Mesenchymal stem cell (in vitro differentiated cells and primary cell): ENCODE measurements at places on chromosomes 16 and 17.

DNA sequence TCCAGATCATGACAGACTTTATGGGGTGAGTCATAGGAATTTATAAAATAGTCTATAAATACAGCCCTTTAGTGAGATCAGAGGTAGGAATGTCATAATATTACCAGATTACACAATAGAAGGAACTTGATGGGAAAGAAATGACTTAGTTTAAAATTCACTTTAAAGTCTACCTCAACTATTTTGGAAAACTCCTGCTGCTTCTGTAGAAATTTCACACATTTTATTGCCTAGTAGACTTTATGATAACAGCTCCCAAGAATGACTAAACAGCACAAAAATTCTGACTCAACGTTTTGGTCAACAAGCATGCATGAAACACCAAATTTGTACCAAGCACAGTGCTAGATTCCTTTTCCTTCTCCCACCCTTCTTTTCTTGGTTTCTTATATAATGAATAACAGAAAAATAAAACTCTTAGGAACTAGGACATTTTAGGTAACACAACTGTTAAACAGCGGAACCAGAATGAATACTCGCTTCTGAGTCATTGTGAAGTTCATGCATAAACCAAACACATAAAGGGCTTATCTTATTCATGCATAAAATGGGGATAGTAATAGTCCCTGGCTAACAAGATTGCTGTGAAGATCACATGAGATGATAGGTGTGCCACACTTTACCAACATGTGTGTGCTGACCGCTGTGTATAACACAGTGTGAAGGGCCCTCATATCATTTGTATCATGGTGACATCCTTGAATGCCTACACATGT, 243.9 kb downstream of the CDH8 start:
- DNase-seq = peak; percentile 74

DNA sequence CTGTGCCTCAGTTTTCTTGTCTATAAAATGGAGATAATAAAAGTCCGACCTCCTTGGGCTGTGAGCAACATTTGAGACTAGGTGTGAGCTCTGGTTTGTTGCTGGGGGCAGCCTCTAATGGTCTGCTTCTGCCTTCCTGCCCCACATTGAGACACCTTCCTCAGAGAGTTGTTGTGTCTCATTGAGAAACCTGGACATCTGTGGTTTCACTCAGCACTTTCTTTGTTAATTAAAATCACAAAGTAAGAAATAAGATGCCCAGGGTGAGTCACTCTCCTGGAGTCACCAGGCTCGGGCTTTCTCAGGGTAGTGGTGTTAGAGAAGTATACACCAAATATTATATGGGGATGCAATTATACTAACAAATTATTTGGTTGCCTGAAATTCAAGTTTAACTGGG, 389.2 kb upstream of the SALL1 start:
- DNase-seq = peak; percentile 59

- no peak for DNase-seq
These were observed 174.0 kb downstream of the IRX3 start for GRCh38 chr16:54112451-54113206.

- no peak for DNase-seq
These were observed 15.0 kb upstream of the MPHOSPH6 start for GRCh38 chr16:82185012-82185411.

DNA sequence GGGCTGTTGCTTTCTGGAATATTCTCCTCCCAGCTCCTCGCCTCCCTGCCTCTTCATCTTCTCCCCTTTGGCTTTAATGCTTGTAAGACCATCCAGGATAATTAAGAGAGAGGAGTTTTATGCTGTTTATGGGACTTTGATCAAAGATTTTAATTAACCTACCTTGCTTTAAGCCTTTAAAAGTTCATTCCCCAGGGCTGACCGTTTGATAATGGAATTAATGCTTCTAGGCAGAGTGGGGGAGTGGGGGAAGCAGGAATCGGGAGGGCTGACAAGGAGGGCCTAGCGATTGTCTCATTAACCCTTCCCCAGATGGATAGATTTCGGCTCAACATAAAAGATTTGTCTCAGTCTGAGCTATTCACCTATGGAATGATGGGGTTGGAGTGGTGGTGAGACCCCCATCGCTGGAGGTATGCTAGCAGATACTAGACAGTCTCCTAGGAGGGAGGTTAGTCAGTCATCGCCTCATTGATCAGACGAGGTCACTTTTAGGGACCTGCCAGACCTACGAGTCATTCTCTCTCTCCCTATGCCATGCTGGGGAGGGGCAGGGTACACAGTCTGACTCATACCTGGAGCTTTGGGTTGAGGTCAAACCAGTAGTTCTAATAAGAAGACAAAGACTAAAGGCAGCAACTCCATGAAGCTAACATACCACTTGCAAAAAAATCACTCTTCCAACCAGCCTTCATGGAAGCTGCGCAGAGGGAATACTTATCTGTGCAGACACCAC, 236.6 kb upstream of the NLRP1 start:
- peak; percentile 45 for DNase-seq

DNA sequence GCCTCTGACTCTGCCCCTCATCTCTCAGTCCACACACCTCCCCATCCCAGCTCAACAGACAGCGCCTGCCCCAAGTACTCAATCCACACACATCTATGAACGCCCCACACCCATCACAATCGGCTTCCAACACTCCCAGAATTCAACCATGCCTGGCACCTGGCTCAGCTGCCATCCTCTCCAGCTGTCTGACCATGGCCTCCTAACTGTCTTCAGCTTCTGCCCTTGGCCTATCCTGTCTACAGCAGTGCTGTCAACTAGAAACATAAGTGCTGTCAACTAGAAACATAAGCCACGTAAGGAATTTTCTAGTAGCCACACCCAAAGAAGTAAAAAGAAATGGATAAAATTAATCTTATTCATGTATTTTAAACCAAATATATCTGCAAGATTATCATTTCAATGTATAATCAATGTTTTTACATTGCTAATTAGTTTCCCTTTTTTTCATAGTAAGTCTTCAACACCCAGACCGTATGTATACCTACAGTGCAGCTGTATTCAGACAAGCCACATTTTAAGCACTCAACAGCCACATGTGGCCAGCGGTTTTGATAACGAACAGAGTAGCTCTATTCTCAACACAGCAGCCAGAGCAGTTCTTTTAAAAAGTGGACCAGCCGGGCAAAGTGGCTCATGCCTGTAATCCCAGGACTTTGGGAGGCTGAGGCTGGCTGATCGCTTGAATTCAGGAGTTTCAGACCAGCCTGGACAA, 48.6 kb upstream of the ZNF423 start:
- DNase-seq = no peak
